Stimulated activated CD8-positive, alpha-beta memory T cell treated with anti-CD3 and anti-CD28 coated beads, Interleukin-15, amount 100 ng/mL, for 4 hours (primary cell): ENCODE measurements at places on chromosomes 7 and 10.

DNA sequence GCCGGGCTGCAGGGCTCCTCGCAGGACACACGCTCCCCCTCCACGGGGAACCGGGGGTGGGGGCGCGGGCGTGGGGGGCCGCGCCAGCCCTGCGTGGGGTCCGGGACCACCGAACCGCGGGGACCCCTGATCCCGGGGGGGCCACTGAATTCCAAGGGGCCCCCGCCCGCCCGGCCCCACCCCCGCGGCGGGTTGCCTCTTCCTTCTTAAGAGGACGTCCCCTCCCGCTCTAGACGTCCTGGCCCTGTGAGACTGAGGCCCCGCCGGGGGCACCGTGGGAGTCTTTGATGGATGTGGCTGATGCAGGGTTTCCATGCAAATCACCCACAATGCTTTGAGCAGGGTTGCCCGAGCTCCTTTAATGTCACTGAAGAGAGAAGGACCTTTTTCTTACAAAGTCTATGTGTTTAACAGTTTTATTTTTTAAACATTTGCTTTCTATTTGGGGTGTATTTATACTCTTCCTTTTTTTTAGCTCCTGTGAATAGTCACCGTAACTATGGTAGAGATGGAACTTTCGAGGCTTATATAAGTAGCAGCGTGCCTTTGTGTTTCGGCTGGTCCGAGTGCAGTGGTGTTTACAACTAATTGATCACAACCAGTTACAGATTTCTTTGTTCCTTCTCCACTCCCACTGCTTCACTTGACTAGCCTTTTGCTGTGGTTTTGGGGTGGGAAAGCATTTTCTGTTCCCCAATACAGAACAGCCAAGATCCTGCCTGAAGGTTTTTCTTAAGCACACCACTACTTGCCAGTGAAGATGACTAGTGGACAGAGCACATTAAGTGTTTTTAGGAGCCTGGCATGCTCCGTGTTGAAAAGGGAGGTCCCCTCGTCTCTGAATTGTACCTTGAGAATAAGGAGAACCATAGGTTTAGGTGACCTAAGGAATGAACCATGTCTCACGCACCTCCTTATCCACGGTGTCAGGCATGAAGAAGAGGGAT is 44.8 kb downstream of the PDIA4 start:
- peak; percentile 76 for DNase-seq

DNA sequence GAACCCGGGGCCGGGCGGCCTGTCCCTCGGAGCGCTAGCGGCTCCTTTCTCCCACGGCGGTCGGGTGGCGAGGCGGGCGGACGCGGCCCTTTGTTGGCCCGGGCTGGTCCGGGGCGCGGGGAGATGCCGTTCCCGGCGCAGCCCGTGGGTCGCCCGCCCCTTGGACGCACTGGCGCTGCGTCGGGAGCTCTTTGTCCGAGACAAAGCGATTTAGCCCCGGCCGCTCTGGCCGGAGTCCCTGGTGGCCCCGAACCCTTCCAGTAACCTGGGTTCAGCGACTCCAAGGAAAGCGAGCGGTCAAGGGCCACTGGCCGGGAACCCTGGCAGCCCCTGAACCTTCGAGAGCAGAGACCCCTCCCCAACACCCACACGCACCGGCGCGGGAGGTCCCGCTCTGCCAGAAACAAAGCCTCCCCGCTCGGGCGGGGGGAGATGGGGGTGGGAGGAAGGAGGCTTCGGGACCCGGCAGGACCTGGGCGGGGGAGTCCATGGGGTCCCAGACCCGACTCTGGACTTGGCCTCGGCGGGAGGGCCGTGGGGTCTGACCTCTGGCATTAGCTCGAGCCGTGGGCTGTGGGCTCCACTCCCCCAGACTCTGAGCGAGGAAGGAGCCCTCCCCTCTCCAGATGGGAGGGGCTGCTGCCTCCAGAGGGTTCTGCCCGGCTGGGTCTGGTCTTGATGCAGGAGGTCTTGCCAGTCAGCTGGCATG is 836 bp downstream of the DPYSL4 start:
- no peak for DNase-seq

- no peak for DNase-seq
These were observed 1134.4 kb downstream of the XPNPEP1 start for GRCh38 chr10:108788891-108789290.

DNA sequence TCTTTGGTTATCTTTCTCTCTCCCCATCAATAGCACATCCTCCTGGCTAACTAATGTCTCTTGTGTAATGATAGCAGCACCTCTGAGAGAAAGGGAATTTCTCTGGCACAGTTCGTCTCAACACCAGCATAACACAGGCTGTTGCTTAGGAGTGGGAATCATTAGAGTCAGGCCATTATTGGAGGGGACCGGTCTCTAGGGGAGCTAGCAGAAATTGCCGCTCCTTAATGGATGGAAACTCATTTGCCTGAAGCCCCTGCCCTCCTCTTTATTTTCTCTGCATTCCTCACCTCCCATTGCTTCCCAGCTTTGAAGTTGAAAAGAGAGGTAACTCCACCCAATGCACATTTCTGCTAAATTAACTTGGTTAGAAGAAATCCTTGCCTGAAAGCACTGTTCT is 11.9 kb downstream of the LRRC4 start:
- no peak for DNase-seq

- no peak for DNase-seq
These were observed 50.4 kb downstream of the CPEB3 start for GRCh38 chr10:92240289-92241157.

DNA sequence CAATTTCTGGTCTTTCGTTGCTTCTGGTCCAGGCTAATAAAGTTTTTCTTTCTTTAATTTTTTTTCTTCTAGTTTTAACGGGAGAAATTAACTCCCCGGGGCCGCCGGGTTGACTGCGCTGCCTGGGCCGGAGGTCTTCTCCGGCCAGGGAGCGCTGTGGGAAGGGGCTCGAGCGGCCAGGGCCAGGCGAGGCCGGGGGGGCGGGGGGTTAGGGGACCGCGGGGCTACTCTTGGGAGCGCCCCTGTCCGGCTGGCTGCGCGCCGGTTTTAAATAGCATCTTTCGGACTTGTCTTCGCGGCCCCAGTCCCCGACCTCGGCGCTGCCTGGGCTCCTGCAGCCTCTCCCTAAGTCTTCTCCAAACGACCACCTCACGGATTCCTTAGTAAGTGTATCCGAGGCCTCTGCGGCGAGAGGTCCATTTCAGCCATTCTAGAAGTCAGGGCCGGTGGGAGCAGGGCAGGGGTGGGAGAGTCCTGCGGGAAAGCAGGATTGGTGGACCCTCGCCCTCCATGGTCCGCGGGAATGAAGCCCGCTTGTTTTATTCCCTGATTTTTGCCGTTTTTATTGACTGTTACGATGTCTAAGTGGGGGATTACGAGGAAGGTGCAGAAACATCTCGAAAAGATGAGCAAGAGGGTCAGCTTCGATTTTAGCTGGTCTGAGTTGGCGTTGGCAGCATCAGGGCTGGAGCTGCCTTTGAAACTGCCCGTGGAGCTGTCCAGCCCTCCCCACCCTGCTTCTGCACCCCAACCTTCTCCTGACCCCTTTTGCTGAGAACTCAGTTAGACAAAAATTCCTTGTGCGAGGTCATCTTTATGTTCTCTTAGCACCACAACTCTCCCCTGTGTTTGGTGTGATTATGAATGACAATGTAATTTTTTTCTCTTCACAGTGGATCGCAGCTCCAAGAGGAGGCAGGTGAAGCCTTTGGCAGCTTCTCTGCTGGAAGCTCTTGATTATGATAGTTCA is 555 bp downstream of the PHF14 start:
- no peak for DNase-seq

DNA sequence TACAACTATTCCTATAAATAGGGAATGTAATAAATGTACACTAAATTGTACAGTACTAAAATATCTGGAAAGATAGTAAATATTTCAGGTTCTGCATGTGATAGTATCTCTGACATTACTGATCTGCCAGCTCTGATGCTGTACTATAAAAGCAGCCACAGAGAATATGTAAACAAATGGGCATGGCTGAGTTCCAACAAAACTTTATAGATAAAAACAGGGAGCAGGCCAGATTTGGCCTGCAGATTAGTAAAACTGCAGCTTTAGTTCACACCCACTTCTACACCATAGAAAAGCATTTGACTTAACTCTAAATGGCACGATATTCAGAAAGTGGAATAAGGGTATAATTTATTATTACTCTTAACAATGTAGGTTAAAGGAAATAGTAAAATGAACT is 18.8 kb upstream of the TLL2 start:
- no peak for DNase-seq

- DNase-seq: no peak
These were observed 51.8 kb upstream of the TRIL start for GRCh38 chr7:29009947-29010346.

DNA sequence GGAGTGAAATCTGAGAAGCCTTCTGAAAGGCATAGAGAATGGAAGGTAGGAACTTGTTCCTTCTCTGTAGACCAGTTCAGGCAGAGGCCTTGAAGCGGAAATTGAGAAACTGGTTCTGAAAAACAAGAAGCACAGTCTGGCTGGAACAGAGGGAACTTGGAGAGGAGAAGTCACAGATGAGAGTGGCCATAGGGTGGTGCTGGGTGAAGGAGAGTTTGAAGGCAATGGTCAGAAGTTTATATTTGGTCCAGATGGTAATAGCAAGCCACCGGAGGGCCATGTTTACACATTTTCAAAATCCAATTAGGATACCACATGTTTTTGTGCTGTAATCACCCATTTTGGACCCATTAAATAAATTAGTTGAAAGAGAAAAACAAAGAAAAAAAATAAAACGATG is 692.5 kb downstream of the INHBA start:
- no peak for DNase-seq

- DNase-seq: no peak
These were observed 631.7 kb upstream of the MGMT start for GRCh38 chr10:128835361-128835760.

- DNase-seq: no peak
These were observed 132.2 kb upstream of the YAE1 start for GRCh38 chr7:39434012-39434411.

DNA sequence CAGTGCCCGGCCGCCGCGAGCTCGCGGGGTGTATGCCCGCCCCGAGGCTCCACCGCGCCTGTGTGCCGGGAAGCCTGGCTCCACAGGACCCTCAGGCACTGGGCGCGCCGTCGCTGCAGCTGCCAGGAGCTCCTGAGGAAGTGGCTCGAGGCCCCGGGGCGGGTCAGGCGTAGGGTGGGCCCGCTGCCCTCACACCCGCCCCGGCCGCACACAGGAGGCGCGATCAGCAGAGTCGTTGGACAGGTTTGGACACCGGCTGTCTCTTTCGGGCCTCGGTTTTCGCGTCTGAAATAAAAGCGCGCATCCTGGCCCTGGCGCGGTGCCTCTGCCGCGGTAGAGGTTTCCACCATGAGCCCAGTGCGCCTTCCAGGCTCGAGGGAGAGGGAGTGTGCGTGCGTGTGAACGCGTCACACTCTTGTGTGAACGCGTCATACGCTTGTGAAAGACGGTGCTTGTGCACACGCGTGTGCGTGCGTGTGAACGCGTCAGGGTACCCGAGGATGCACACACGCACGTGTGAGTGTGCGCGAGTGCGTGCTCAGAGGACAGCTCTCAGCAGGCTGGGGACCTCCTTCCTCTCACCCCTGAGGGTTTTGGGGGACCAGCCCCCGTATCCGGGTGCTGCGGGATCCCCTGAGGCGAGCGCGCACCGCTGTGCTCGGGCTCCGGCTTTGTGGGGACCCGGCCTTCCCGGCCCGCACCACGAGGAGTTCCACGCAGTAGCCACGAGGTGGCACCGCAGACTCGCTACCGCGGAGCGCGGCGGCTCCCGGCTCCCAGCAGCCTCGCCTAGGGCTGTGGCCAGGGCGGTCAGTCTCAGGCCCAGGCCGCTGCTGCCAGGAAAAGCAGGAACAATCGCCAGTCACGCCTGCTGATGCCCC is 83.8 kb downstream of the BMS1 start:
- DNase-seq: no peak

GRCh38 chr7:44377134-44377463 is 51.7 kb upstream of the CAMK2B start:
- DNase-seq: no peak

- DNase-seq: no peak
These were observed 150.4 kb downstream of the PRKG1 start for GRCh38 chr10:51224671-51225161.

DNA sequence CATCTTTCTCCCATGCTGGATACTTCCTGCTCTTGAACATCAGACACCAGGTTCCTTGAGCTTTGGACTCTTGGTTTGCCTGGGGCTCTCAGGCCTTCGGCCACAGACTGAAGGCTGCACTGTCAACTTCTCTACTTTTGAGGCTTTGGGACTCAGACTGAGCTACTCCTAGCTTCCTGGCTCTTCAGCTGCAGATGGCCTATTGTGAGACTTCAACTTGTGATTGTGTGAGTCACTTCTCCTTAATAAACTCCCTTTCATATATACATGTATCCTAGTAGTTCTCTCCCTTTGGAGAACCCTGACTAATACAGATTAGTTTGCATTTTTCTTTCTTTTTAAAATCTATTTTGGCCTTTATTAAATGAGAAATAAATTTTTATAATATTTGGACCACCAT is 276.2 kb upstream of the SEMA3C start:
- no peak for DNase-seq

DNA sequence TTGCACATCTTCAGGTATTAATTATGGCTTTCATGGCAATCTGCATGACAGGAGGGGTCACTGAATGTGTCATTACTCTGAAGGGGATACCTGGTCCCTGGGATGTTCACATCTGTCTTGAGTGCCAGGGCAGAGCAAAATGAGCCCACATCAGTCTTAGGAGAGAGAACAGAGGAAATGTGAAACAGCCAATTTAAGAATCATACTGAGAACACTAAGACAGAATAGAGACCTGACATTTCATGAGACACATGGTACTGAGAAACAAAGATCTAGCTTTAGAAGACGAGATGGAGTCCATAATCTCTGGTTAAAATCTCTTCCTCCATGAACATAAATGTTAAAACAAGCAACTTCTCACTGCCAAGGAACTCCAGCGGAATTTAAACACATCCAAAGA is 34.1 kb upstream of the FZD1 start:
- no peak for DNase-seq

DNA sequence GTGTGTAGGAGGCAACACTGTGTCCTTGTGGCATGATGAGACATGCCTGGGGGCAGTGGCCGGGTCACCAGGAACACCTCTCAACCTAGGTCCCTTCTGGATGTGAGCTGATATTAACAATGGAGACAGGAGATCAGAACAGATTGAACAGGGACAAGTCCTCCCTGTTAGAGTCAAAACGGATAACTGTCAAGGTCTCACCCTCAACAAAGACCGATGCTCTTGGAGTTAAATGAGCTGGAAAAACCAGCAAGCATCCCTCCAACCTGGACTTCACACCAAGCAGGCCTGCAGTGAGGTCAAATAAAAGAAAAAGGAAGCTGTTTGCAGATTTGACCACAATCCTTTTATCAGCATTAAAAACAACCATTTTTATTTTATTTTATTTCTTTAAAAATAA is 49.0 kb downstream of the SLIT1 start:
- no peak for DNase-seq

- no peak for DNase-seq
These were observed 728.8 kb upstream of the IGFBP3 start for GRCh38 chr7:46649876-46650275.

DNA sequence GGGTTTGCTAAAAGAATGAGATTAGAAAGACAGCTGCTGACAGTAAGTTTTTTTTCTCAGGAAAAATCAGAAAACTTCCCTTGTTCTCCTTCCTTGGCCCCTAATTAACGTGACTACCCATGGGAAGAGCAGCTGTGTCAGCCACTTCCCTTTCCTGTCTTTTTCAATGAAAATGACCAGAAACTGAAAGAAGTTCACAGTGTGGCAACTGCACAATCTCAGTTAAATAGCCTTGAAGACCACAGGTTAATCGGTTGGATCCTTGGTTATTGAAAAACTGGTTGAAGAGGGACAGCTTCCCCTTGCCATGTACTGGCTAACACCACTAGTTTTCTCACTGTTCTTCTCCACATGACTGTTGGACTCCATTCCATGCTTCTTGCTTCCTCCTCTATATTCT is 148.8 kb upstream of the AGR3 start:
- no peak for DNase-seq

- no peak for DNase-seq
These were observed 15.1 kb downstream of the BCAP29 start for GRCh38 chr7:107594961-107595737.
